Cortex of kidney (tissue), 1 donor: ENCODE measurements at places on chromosomes 7 and 10.

GRCh38 chr10:27701938-27702537 is 43.6 kb downstream of the MKX start:
- no peak for DNase-seq

DNA sequence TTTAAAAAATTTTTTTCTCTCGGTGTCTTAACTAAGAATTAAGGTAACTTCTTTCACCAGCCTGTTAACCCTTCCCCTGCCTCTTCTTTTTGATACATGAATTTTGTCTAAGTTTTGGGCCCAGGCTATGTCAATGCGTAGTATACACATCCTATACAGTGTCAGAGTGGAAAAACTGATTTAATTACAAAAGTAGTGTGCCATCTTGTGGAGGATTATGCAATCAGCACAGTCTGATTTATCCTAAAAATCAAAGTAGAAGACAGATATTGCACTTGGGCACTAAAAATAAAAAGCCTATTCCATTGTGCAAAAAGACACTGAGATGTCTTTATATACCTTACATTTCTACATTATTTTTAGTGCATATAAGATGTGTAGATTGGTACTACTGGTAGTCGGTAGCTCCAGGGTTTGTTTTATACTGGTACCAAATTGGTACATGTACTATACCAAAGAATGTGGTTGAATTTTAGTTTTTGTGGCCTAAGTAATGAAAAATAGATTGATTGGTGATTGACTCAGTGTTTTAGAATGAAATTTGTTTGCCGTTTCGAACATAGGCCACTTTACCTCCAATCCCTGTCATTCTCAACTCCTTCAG is 96.6 kb downstream of the MKLN1 start:
- no peak for DNase-seq

DNA sequence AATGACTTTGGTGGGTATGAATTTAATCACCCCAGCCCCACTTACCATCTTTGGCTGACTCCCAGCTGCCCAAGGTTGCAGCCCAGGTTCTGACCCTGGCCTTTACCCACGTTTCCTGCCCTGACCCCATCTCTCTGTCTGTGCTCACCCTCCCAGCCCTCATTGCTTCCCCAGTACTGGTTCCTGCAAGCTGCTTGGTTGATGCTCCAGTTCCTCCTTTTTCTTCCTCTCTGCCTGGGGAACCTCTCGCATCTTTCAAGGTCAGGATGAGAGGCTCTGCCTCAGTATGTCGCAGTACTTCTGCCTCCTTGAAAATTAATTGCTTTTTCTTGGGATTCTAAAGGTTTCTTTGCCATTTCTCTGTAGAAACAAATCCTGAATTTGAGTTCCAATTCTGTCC is 263.8 kb upstream of the ZNF32 start:
- no peak for DNase-seq

- DNase-seq: no peak
These were observed 48.4 kb upstream of the INPP5A start for GRCh38 chr10:132489053-132489703.

GRCh38 chr7:129047761-129048160 is 7.2 kb downstream of the TNPO3 start:
- DNase-seq: no peak
